Activated CD4-positive, alpha-beta T cell treated with anti-CD3 and anti-CD28 coated beads for 4 hours (primary cell): ENCODE measurements at places on chromosomes 13 and 19.
A peak's percentile ranks its signal among the peaks of the same experiment; 100 is the strongest.

DNA sequence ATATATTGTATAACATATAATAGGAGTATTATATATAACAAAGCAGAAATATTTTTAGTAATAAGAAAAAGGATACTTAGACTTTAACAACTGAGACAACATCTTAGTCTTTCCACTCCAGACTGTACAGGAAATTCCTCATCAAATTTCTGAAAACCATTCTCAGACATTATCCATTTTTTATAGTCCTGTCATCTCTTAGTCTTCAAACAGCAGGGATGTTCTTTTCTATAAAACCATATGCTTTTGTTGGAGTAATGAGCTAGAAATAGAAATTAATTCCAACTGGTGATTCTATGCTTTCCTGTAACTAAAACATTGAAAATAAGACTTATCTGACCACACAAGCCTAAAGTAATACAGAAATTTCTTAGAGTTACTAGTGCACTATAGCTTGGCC, 82.2 kb upstream of the CSNK1A1L start:
- no peak for DNase-seq

- DNase-seq: peak; percentile 44
Observed at GRCh38 chr13:36420437-36420891, 11.8 kb upstream of the CCNA1 start.

- no peak for DNase-seq
Observed at GRCh38 chr19:13975870-13976269, 23.6 kb downstream of the DCAF15 start.

- DNase-seq: peak; percentile 87
Observed at GRCh38 chr19:18290302-18291018, 9.0 kb upstream of the JUND start.

GRCh38 chr13:110812121-110812868, 98.8 kb downstream of the ING1 start:
- no peak for DNase-seq

- no peak for DNase-seq
Observed at GRCh38 chr13:35824395-35824794, 306.8 kb downstream of the DCLK1 start.

- DNase-seq: peak; percentile 39
Observed at GRCh38 chr13:19587635-19588300, 26.4 kb upstream of the TPTE2 start.

DNA sequence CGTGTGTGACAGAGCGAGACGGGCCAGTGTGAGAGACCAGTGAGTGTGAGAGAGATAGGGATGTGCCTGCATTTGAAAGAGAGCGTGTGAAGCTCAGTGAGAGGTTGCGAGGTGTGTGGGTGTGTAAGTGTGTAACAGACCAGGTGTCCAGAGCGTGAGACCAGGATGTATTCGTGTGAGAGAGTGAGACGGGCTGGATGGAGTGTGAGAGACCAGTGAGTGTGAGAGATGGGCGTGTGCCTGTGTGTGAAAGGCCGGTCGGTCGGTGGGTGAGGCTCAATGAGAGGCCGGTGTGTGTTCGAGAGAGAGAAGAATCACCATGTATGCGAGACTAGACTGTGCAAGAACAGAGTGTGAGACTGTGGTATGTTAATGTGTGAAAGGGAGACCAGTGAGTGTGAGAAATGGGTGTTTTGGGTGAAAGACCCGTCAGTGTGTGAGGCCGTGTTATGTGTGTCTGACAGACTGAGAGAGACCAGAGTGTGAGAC, 679 bp downstream of the ZNF471 start:
- DNase-seq: no peak

GRCh38 chr13:92591117-92591516, 635.5 kb upstream of the GPC6 start:
- no peak for DNase-seq

DNA sequence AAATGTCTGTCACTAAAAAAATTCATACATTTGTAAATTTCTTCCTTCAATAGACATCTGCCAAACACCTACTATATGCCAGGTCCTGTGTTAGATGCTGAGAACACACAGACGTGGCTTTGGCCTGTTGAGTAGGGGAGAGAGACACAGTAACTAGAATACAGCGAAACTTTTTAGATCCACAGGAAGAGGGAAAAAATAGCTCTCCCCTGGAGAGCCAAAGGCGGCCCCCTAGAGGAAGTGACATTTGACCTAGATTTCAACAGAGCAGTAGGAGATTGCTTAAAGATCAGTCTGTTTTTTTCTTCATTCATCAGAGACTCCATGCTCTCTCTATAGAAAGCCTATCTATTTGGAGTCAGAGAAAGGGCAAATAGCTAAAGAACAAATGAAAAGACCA, 11.3 kb downstream of the LCP1 start:
- no peak for DNase-seq

GRCh38 chr19:55406091-55406825, 1.3 kb downstream of the UBE2S start:
- no peak for DNase-seq

- no peak for DNase-seq
Observed at GRCh38 chr13:67023130-67023876, 206.8 kb downstream of the PCDH9 start.
